Nephron progenitor cell (in vitro differentiated cells): ENCODE measurements at places on chromosomes 5 and 9.

DNA sequence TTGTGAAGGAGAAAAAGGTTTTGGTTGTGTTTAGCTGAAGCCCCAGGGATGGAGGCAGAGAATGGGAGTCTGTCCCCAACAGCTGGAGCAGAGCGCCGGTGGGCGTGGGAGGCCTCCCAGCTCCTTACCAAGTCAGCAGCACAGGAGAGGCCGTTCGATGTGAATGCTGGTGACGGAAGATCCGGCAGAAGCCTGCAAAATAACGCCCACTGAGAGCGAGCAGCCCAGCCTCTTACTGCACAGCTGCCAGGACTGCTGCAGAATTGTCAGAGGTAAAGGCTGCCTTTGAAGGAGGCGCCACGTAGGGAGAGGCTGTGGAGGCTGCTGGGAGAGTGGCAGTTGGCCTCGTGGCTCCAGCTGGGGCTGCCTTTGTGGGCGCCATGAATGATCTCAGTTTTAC lies 26.2 kb downstream of the ANGPTL2 start:
- DNase-seq = no peak

DNA sequence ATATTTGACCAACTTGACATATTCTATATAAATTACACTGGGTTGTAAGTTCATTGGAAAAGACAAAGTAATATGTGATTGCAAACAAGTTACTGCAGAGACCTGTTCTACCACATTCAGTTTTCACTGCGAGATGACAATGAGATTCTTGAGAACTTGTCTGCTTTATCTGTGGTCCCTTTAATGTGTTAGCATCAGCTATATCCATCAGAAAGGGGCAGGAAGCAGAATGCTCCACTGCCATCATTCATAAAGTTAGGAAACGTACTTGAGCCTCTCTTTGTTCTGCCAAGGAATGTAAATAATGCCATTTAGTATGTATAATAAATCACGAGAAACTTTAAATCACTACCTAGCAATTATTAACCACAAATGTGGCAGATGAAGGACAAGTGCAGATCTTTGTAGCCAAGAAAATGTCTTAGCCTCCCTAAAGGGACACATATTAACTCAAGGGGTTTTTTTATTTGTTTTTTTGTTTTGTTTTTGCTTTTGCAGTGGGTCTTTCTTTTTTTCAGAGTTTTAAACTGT lies 59.4 kb downstream of the GIN1 start:
- DNase-seq = no peak

GRCh38 chr9:125757834-125758233 lies 10.7 kb downstream of the PBX3 start:
- no peak for DNase-seq

DNA sequence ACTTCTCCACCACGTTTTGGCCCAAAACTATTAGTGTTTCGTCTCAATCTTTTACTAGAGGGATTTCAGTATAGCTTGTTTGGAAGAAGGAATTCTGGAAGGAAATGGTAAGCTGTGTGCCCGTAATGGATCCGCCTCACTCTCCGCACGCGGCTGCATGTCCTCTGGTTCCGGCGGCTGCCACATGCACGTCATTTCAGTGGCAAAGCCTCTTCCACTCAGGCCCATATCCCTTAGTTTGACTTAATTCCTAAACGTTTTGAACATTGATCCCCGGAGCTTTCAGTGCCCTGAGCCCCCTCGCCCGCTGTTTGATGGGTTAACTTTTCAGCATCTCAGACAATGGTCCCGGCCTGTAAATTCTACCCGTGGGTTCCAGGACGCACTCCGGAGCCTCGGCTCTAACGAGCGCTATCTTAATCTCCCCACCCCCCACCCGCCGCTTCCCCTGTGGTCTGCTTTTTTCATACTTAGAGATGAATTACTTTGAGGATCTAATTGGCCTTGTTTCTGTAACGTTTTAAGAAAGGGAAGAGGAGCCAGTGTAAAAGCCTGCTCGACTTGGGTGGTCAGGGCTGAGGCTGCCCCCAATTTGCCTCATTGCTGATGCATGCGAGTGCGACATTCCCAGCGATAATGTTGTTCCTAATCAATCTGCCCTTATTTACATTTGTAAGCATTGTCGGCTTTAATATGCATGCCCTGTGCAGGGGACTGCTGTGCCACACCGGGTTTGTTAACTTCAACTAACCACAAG lies 4.6 kb downstream of the PTCH1 start:
- DNase-seq = peak; percentile 38

DNA sequence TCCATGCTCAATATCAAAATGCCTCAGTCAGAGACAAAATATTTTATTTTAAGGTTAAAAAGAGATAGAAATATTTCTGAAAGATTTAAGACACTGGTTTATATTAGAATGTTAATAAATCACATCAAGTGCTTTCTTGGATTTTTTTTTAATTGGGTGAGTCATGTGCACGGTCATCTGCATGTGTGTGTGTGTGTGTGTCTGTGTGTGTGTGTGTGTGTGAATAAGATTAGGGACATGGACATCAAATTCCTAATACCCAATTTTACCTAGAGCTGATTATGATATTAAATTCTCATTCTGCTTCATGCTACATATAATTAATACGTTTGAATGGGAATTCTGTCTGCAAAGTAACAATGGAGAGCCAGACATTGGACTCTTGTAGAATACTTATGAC lies 122.9 kb downstream of the BASP1 start:
- DNase-seq = no peak

- DNase-seq = peak; percentile 40
These were observed 760 bp upstream of the MAN1B1 start for GRCh38 chr9:137085920-137086530.

- DNase-seq = no peak
These were observed 100.0 kb downstream of the NLN start for GRCh38 chr5:65821966-65822365.

- DNase-seq = no peak
These were observed 111.1 kb downstream of the UGCG start for GRCh38 chr9:112007575-112008240.

- DNase-seq = no peak
These were observed 6.8 kb downstream of the NNT start for GRCh38 chr5:43609752-43610151.

DNA sequence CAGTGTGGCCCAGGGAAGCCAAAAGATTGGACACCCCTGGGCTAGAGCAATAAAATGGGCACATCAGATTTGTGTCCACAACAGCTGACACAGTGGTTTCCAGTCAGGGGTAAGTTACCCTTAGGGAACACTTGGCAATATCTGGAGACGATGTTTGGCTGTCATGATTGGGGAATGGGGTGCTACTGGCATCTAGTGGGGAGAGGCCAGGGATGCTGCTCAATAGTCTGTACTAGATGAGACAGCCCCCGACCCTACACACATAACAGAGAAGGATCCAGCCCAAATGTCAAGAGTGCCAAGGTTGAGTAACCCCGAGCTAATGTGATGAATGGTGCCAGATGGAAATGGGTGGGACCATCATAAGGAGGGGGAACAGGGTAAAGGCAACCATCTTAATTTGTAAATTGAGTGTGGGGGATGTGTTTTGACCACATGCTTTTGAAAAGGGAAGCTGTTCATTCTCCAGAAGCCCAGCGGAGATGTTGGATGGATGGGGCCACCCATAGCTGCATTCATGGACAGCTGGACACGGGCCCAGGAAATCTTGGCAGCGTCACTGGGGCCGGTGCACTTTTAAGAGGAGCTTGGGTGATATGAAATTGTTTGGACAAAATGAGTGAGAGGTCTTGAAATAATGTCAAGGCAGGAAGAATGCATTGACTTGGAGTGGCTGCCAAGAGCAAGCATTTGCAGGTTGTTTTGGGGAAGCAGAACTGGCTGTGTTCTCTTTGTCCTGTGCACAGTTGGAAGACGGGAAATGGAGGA lies 33.4 kb downstream of the SYK start:
- no peak for DNase-seq

- DNase-seq = no peak
These were observed 4.1 kb upstream of the MYMK start for GRCh38 chr9:133528876-133529241.

DNA sequence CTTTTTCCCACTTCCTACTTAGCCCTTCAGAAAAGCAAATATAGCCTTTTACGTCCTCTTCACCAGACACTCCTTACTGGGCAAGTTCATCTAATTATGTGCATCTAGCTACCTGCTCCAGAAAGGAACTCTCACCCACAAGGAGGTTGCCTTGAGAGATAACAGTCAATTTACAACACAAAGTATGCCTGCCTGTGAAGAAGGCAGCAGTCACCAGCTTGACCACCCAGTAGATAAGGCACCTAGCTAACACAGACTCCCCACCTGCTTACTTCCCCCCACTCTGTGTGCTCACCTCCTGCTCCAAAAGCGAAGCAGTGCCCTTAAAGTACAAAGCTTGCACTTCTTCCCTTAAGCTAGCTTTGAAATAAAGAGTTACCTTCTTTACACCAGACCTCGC lies 111.7 kb upstream of the MRPS30 start:
- no peak for DNase-seq

DNA sequence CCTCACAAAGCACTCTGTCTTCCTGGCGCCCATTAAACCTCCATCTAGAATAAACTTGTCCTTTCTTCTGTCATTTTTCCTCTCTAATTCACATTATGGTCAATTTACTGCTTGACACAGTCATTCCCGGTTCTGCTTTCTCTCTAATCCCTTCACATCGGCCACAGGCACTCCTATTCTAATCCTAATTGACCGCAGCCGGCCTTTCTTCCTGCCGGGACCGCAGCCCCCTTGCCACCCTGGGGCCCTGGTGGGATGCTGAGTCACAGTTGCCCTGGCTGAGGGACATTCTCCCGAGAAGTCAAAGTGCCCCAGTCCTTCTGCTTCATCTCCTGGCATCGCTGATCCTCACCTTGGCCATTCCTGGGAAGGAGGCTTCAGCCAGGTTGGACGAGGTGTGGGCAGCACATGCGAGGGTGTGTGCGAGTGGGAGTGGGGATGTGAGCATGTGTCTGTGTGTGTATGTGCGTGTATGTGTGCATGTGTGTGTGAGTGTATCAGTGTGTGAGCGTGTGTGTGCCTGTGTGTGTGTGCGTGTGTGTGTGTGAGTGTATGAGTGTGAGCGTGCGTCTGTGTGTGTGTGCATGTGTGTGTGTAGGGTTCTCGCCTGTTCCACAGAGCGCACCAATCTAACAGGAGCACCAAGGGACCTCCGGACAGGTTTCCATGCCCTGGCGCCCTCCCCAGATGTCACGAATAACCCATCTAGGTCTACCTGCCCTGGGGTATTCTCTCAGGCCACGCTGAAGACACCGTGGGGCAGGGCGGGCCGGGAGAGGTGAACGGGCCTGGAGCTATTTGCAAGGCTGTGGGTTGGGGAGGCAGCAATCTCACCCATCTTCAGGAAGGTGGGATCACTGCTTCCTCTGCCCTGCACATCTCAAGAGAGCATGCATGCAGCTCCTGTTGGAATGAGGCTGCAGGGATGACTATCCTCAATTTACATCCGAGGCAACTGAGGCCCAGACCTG lies 191.2 kb downstream of the PAX5 start:
- no peak for DNase-seq

- no peak for DNase-seq
These were observed 1.6 kb downstream of the BTNL3 start for GRCh38 chr5:180990086-180990881.

- DNase-seq = no peak
These were observed 224.8 kb upstream of the SEMA6A start for GRCh38 chr5:116799401-116799800.

DNA sequence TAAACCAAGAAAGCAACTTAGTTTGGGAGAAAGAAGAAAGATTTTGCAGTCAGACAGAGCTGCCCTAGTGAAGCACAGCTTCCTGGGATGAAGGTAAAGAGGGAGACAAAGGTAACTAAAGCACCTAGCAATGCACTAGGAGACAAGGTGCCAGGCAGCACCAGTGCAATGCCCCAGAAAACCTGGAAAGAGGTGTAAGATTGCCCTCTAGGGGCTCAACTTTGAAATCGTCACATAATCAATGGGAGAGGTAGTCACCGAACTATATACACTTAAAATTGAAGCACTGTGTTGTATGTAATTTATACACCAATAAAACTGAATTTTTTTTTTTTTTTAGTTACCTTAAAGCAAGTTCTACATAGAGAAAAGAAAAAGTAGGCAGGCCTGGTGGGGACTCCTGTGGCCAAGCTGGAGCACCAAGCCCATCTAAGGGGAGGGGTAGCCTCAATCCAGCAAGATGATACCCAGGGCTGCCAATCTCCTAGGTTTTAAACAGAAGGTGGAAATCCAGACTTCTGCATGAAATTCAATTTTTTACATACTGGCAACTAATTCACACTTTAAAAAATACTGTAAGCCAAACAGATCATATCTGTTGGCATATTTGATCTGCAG lies 48.2 kb downstream of the CDK5RAP2 start:
- DNase-seq = no peak

- DNase-seq = peak; percentile 74
These were observed at the start of gene IGFBPL1 for GRCh38 chr9:38423973-38424843. TSS of gene IGFBPL1 (minus strand) at chr9:38424454. CDS start at chr9:38424424, 30 bp downstream.
